Activated T-cell treated with anti-CD3 and anti-CD28 coated beads, Interleukin-2, amount 50 U/mL, for 24 hours (primary cell): ENCODE measurements at places on chromosomes 1 and 21.

- peak; percentile 86 for DNase-seq
Measured at GRCh38 chr1:225911191-225912130, 12.6 kb downstream of the PYCR2 start.

- DNase-seq, result no peak
Measured at GRCh38 chr1:3992103-3992556, 92.1 kb upstream of the C1orf174 start.

- DNase-seq, result no peak
Measured at GRCh38 chr1:201444792-201445191, 23.3 kb upstream of the TNNI1 start.

GRCh38 chr1:14404862-14405301 lies 193.6 kb upstream of the KAZN start:
- DNase-seq, result no peak

DNA sequence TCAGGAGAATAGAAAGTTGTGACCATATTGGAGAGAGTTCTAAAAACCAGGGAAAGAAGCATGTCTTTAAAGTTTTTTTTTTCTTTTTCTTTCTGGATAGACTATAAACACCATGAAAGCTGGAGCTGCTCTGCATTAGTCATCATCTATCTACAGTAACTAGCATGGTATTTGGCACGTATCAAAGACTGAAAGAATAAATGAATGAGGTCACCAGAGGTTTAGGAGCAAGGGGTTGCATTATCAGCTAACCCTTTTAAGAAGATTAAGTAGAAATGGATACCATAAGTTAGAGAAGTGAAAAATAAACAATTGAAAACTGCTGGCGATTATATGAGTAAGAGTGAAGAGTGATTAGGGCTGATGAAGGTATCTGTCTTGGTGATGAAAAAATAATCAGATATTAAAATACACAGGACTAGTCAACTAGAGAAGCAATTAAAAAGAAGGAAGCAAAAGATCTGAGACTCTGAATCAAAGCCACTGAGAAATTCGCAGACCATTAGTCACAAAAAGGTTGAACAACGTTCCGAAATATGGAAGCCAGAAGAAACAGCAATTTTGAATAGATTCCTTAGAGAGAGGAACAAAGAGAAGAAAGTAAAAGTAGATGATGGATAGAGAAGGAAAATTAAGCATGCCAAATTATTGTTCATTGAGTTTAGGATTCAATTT lies 536.4 kb downstream of the DPYD start:
- no peak for DNase-seq

DNA sequence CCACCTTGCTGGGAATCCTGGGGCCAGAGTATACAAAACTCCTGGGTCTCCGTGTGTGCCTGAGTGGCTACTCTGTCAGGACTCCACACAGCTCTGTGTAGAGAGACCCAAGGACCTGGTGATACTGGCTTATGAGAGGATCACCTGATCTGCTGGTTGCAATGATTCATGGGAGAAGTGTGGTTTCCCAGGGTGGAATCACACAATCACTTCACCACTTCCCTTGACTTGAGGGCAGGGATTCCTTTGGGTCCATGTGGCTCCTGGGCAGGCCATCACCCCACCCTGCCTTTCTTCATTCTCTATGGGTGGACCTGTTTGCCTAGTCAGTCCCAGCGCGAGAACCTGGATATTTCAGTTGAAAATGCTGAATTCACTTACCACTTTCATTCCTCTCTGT lies 13.3 kb downstream of the PRSS38 start:
- DNase-seq, result no peak

GRCh38 chr1:225941187-225941941 lies at the start of gene LEFTY2:
TSS of gene LEFTY2 (minus strand) at chr1:225941220. CDS start at chr1:225941140, 80 bp downstream.
- DNase-seq, result no peak

GRCh38 chr1:241600496-241600901 lies 39.7 kb downstream of the CHML start:
- DNase-seq, result no peak

DNA sequence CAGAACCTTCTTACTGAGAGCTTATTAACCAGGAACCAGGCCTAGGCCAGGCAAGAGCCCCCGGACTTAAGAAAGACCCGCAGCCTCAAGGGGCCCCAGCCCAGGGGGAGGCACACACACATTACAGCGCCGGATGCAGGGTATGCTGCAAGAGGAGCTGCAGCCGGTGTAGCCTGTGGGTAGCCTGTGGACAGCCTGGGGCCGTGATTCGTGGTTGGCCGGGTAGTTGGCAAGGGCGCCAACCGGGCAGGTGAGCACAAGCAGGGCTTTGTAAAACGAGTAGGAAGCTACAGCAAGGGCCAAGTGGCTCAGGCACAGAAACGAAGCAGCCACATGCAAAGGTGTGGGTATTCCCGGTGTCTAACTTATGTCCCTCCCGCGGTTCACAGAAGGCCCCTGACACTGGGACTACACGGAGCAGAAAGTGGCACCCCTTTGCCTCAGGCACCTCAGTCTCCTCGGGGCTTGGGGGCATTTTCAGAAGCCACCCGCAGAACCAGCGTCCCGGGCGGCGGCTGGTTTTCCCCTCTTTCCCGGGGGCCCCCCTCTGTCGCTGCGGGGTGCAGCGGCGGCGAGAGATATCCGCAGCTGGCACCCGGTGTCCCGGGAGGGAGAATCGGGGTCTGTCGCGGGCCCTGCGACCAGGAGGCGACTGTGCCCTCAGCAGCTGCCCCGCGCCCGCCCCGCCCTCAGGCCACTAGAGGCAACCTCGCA lies 40.8 kb downstream of the KIAA1614 start:
- no peak for DNase-seq

DNA sequence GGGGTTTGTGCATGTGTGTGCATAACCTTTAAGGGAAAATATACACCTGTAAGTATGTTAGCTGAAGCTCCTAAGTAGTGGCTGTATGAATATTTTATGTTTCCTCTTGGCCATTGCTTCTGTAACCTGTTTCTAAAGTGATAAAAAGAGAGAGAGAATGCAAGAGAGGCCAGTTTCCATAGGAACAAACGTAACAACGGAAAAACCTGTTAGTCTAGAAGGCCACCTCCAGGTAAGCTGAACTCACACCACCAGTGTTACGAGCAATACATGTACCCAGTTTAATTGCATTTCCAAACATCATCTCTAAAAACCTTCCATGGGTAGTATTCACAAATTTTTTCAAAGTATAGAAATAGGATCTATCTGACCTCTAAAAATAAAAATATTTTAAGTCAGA lies 63.1 kb downstream of the PLPPR4 start:
- no peak for DNase-seq

DNA sequence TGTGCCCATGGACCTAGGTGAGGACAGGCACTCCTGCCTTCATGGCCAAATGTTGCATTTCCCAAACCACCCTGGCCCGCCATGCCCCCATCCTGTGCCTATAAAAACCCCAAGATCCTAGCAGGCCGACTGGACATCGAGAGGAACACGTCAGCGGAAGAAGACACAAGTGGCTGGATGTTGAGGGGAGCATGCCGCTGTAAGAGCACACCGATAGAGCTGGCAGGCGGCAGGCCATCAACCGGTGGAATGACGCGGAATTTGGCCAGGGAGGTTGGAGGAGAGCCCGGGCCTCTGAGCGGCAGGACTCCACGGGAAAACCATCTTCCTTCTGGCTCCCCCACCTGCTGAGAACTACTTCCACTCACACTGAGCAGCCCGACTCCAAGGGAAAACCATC lies 361.1 kb upstream of the TMPRSS15 start:
- DNase-seq, result no peak

DNA sequence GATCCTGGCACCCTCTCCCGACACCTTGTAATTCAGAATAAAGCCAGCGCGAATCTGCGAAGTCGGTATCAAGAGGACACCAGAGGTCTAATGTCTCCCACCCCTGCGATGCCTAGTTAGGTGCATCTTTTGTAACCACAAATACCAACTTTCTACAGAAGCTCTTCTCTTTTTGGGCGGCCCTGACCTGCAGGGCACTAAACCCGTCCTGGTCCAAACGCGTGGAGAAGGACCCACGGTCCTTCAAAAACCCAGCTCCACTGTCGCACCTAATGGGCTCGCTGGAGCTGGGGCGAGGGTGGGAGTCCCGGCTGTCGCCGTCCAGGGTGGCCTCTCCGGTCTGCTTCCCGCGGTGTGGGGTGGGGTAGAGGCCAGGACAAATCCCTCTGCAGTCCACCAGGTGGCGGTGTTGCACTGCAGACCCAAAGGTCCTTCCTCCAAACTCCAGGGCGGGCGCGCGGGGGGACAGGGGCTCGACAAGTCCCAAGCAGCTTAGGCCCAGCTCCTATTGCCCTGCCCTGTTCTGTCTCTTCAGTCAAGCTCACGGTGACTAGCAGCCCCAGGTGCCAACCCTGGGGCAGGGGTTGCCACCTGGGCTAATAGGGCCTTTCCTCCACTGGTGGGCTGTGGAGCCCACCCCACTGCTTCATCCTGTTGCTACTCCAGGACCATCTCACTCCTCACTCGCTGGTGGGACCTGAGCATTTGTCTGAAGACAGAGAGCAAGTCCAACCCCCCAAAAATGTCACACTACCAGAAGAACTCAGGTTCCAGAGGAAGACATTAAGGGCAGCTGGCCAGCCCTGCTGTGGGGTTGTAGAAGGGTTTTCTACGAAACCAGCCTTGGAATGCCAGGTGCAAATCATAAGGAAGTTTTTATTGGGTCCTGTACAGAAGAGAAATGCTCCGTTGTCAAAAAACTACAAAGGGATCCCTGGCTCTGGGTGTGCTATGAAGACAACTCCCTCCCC lies 2.8 kb downstream of the HES3 start:
- peak; percentile 88 for DNase-seq

GRCh38 chr1:78483903-78484302 lies 6.9 kb upstream of the PTGFR start:
- DNase-seq, result no peak

DNA sequence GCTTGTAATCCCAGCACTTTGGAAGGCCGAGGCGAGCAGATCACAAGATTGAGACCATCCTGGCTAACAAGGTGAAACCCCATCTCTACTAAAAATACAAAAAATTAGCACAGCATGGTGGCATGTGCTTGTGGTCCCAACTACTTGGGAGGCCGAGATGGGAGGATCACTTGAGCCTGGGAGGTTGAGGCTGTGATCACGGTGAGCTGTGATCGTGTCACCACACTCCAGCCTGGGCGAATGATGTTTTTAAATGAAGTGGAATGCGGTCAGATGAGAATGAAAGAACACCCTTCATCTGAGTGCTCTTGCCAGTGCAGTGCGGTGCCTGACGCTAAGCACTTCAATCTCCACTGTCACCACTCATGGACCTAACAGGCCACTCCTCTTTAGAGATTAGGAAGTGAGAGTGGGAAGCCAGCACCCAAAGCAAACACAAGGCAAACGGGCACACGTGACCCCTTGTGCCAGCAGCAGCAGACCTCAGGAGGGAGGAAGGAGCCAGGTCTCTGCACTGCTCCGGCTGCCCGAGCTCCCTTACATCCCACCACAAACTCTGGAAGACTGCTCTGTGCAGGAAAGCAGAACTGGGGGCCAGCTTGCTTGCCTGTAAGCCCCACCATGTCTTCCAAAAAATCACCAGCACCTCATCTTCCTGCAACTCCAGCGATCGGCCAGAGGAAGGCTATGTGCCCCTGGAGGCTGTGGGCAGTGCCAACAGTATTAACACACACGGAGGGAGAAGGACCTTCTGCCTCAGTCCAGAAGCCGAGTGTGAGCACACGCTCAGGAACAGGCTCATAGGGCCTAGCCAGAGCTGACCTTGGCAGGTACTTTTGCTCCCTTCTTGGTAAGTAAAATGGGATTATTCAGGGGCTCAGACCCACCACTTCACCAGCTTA lies 9.7 kb downstream of the CTNNBIP1 start:
- no peak for DNase-seq

GRCh38 chr21:38639571-38640354 lies 141.5 kb upstream of the ERG start:
- no peak for DNase-seq

- DNase-seq, result no peak
Measured at GRCh38 chr1:182651339-182651724, 33.1 kb downstream of the RGS8 start.

DNA sequence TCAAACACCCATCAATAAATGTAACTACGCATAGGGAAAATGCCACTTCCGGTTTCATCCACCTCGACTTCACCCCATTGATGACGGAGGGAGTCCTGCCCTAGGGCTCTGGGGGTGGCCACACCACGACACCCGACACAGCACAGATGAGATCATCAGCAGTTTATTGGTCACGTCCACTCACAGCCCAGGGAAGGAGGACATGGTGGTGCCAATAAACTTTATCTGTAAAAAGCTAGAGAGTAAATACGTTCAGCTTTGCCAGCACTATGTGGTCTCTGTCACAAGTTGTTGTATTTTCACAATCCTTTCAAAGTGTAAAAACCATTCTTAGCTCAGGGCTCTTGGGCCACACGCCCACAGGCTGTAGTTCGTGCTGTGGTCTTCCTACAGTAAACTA lies 16.3 kb downstream of the SETD4 start:
- no peak for DNase-seq

DNA sequence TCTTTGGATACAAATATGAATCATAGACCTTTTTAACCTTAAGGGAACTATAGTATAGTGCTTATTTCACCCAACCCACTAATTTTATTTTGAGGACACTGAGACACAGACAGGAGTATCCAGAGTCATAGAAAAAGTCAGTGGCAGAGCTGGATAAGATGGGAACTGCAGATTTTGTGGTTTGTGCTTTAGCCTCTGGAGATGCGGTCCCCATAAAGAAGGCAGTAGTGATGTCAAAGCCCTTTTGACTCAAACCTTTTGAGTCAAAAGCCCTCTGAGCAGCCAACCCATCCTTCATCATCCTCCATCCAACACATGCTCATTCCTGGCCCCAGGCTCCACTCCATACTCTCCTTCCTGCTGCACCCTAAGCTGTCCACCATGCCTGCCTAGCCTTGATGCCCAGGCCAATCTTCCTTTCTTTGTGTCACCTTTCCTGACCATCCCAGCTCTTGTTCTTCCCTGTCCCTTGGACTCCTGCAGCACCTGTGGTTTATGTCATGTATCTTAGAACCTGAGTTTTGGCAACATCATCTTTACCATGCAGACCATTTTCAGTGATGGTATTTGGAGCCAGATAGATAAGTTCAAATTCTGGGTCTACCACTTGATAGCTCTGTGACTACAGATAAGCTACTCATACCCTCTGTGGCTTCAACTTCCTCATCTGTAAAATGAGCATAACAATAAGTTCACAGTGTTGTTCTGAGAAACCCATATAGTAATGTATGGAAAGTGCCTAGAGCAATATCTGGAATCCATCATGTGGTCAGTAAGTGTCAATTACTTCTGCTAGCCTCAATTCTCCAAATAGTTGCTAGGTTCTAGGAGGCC lies 20.1 kb downstream of the SLAMF1 start:
- no peak for DNase-seq
